ENCODE measurements at places on chromosomes 2 and 18.

DNA sequence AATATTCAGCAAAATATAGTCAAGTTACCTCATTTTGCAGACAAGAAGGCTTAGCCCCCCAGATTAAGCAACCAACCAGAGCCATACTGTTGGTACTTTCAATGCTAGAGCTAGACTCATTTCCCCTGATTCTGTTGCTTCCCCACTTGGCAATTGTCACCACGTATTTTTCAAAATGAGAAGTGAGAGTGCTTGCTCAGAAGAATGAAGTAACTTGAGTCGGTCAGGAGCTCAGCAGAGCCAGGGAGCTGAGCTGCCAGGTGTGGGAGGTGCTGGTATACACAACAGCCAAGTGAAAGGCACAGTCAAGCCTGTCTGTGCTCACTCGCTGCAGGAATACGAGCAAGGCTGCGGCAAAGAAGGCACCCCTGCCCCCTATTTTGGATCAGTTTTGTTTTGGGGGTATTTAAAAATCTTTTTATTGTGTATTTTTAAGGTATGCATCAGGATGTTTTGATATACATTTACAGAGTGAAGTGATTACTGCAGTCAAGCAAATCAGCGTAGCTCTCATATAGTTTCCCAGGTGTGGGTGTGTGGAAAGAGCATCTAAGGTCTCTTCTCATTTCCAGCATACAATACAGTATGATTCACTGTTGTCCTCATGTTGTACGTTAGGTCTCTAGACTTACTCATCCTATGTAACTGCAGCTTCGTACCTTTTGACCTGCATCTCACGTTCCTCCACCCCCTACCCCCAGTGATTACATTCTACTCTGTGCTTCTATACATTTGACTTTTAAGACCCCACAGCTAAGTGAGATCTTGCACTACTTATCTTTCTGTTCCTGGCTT lies 62.4 kb downstream of the MRPS9 start:
- no peak for DNase-seq

DNA sequence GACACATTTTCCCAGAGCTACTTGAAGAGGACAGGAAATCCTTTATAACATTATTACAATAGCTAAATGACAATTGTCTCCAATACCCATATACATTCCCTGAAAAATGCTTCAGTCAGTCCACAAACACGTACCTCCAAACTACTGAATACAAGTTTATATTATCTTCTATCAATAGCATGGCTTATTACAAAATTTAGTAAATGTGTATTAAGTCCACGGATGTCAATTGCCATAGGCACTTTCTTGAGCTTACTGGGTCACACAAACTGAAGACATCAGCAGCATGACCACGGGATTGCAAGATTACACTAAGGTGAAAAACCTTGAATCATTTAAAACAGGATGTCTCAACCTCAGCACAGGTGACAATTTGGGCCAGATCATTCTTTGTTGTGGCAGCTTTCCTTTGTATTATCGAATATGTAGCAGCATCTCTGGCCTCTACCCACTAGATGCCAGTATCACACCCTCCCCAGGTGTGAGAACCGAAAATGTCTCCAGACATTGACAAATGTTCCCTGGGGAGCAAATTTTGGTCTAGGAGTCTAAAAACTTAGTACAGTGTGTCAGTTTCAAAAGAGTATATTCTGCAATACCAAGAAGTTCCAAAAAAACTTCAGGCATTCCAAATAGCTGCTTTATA lies 1.4 kb downstream of the MBD2 start:
- no peak for DNase-seq

DNA sequence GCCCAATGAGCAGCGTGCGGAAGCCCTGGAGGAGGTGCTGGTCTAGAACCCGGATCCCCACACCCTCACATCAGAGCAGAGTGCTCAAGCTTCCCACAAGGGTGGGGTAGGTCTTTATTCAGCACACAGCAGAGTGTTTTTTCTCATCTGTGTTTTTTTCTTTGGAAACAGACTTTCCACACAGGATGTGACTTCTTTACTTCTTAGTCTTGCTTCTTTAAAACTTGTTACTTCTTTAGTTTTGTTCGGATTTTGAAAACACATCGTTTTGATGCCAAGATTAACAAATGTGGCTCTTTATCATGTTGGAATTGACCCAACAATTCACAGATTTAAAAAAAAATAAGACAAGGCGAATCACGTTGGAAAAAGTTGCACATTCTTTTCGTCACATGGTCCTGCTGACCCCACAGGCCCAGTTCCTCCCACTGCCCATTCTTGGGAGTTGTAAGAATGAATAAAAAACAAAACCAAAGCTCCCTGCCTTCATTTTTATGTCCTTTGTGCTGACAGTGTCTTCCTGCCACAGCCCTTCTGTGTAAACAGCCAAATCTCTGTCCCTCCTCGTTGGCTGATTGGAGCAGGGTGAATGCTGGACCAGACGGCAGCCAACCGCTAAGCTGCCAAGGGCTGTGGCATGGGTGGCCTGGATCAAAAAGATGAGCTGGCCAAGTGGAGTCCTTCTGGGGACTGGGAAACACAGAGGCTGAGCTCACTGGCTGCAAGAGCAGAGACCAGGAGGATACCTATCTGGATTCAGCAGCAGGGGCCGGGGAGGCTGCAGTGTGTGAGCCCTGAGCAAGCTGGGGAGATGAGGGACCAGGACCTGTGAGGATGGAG lies 81.6 kb downstream of the TWIST2 start:
- no peak for DNase-seq

GRCh38 chr18:5787936-5788335 lies 107.4 kb downstream of the TMEM200C start:
- DNase-seq: no peak

GRCh38 chr2:10552871-10553245 lies 104.7 kb upstream of the ODC1 start:
- no peak for DNase-seq

- no peak for DNase-seq
These were observed 655.3 kb upstream of the SETBP1 start for GRCh38 chr18:44025421-44025820.

GRCh38 chr2:26809876-26810577 lies 24.2 kb downstream of the CENPA start:
- DNase-seq: no peak

DNA sequence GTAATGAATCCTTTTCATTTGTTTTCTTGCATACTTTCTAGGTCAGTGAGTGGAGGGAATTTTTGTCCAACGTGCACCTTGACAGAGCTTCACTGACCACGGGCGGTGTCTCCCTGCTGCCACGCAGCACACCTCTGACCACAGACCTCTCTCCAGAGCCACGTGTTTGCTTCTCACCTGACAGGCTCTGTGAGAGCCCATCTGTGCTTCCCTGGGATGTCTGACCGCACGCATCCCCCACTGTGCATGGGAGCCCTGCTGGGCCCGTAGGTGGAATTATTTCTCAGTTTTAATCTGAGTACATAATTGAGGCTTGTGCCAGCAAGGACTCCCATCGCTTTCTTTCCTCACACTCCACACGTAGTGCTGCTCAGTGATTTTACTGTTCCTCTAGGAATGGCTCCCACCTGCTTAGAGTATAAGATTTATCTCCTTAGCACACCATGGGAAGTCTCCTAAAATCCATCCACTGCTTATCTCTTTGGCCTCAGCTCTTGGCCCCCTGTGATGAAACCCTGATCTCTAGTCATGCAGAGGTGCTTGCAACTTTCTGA lies 482.6 kb downstream of the TSN start:
- no peak for DNase-seq
